ENCODE measurements at places on chromosomes 4 and X.
A peak's percentile ranks its signal among the peaks of the same experiment; 100 is the strongest.

GRCh38 chr4:2688281-2688680, 67.9 kb downstream of the TNIP2 start:
- DNase-seq, result no peak

- DNase-seq, result no peak
These were observed 1.5 kb downstream of the MSANTD1 start for GRCh38 chr4:3250438-3250955.

GRCh38 chrX:44431194-44431593, 87.7 kb upstream of the EFHC2 start:
- DNase-seq, result peak; percentile 42

DNA sequence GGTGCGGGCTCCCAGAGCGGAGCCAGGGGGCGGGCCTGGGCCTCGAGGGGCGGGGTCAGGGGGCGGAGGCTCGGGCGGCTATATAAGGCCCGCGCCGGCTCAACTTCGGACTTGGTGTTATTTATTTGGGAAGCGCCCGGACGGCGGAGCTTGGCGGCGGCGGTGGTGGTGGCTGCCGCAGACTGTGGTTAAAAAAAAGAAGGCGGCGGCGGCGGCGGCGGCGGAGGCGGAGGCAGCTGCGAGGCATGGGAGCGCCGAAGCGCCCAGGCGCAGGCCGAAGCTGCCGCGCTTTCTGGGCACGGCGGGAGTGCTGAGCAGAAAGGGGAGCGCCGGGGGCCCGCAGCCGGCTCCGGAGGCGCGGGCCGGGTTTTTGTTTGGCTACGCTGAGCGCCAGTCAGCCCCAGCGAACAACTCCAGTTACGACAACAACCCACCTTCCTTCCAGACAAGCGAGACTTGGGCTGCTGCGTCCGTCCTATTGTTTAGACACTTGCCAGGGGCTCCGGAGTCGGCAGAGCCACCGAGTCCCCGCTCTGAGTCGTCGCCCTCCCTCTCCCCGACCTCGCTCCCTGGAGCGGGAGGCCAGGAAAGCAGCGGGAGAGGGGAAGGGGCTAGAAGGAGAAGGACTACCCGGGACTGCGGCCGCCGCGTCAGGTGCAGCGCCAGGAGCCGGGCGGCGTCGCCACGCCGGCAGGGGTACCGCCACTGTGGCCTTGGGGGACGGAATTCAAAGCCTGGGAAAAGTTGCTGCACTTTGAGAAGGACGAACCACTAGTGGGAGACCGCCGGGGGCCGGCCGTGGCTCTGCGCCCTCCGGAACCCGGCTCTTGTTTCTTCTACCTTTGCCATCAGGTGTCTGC, at the start of gene SLIT2:
SLIT2 (plus strand) TSS at position 110 of the 860 bp plus-strand sequence. CDS start 1,911 bp downstream, outside the sequence.
- no peak for DNase-seq

DNA sequence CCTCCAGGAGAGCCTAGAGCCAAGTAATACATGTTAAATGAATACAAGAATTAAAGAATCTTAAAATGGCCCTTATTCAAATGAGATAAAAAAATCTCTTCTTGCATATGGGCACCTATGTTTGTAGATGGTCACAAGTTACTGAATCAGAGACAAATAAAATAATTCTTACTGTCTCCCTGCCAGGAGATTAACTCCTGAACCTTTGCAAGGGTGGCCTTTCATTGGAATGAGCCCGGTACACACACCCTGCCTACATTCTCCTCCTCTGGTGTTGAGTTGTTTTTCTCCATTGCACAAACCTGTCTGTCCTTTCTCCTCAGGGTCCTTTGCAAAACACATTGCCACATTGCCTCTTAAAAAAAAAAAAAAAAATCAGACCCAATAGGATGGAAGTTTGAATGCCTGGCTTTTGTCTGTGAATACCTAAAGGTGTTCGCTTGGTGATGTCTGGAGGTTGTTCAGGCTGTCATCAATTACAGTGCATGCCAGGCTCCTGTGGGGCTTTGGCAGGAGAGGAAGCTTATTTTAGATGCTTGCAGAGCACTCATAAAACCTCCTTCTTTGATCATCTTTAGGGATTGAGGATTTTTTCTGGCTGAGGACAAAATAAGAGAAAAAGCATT, 8.3 kb upstream of the TMEM154 start:
- no peak for DNase-seq

DNA sequence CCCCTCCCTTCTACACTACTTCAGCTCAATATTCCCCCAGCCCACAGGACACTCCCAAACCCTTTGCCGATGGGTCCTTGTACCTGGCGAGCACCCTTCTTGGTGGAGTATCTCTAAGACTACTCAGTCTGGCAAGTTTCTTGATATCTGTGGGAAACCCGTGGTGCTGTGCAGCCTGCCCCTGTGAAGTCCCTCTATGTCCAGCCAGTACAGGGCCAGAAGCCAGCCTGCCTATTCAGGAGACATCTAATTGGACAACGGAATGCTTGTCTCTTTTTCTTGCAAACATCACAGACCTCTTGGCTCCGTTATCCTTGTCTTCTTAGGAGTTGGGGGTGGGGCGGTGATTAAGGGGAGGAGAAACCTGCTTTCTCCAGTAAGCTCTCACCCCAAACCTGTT, 3.7 kb upstream of the IGFBP7 start:
- DNase-seq, result no peak

- no peak for DNase-seq
These were observed 9.0 kb upstream of the KLHL2 start for GRCh38 chr4:165198329-165198728.

GRCh38 chrX:126164689-126165400, 1.2 kb downstream of the DCAF12L2 start:
- DNase-seq, result no peak

DNA sequence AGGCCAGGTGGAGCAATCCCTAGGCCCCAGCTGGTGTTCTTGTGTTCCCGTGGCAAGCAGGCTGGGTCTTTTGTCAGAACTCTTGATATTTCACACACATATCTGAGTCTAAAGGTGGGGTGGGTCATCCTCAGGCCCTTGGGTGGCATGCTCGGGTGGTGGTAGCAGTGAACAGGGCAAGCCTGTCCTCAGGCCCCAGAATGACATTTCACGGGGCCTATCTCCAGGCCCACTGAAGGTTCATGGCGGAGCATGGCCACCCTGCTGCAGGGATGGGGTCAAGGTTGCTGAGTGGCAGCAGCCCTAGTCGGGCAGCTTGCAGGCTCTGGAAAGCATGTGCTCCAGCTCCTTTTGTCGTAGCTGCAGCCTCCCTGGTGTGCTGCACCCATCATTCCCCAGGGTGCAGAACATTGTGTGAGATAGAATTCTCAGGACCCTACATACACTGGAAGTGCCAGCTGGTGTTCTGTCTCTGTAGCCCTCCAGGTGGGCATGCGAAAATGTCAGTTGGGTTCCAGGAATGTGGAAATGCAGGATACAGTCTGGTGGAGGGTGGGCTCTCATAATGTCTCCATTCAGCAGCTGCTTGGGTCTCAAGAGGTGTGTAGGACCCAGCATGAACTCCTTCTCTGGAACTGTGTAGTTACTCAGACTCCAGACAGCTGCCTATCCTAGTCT, 1571.8 kb downstream of the STIM2 start:
- DNase-seq, result no peak

DNA sequence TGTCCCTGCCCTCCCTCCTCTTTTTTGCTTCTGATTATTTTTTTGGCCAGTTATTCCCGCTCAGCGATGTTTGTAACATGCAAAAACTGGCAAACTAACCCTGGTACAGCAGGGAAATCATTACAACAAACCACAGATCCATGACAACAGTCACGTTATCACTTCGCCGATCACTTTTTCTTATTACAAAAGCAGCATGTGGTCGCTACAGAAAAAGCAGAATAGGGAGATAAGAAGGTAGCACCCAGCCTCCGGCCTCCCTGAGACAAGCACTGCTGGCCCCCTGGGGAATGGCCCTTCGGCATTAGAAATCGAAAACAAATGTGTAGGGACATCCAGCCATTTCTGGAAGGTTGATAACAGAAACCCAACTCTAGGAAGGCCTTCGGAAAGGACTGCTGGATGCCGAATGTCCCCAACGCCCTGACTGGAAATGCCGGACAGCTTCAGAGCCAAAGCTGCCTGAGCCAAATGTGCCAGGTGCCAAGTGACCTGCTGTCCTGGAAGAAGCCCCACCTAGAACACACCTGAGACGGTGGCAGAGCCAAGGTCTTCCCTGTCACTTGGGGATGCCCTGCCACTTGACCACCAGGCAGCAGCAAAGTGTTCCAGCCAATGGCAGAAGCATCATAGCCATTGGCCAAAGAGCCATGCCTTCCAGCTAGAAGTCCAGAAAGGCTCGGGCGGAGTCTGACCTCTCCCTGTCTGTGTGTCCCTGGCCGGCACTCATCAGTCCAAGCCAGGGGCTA, 2.9 kb downstream of the IDH3G start:
- DNase-seq, result no peak

GRCh38 chr4:183095199-183095512, 3.9 kb upstream of the WWC2 start:
- no peak for DNase-seq

GRCh38 chr4:142886566-142886965, 40.5 kb upstream of the INPP4B start:
- no peak for DNase-seq

DNA sequence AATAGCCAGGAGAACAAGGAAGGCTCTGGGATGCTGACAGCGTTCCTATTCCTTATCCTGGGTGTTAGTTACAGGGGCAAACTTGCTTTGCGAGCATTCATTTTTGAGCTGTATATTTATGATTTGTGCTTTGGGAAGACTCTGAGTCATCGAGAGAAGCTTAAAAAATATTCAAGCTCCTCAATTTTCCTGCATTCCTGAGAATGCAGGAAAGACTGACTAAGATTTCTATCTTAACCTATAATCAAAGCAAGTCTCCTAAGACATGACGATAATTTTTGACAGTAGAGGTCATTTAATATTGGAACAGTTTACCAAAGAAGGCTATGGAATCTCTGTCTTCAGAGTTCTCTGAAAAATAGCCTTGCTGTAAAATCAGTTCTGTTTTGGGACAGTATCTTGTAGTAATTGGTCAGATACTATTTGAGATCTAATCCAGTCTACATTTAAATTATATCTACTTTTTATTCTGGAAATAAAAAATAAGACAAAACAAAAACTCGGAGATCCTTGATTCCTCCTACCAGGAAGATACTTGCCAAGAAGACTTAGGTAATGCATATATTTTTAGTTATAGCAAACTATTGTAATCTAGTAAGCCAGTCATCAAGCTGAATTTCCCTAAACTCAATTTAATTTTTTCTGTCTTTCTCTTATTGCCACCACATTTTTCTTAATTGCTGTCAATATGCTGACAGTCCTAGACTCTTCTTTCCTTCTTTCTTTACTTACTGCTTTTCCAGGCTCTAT, 31.7 kb downstream of the BBS12 start:
- DNase-seq, result no peak

DNA sequence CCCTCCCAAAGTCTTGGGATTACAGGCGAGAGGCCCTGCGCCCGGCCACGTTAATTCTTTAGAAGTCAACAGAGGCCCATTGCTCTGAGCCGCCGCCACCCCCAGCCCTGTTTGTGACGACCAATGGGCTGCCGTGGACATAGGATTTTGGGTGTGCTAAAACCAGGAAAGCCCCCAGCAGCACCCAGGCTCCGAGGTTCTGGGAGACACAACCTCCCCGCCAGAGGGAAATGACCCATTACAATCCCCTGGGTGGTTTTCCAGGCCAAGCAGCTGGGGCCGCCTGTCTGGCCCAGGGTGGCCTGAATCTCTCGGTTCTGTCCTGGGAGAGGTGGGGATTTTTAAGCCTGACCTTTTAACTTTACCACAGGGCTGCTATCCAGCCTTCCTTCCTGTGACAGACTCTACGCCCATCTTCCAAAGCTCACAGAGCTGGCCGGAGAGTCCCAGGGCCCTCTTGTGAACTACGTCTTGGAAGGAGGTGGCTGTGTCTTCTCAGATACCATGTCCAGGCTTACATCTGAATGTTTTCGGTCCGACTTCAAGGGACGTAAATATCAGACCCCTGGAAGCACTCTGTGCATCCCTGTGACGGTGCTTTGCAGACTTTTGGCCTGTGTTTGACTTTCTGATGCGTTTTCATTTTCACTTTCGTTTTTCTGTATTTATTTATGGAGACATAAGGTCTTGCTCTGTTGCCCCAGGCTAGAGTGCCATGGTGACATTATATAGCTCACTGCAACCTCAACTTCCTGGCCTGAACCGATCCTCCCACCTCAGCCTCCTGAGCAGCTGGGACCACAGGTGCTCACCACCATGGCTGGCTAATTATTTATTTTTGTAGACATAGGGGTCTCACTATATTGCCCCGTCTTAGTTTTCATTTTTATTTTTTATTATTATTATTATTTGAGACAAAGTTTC, 36.0 kb downstream of the P2RY8 start:
- DNase-seq, result no peak

DNA sequence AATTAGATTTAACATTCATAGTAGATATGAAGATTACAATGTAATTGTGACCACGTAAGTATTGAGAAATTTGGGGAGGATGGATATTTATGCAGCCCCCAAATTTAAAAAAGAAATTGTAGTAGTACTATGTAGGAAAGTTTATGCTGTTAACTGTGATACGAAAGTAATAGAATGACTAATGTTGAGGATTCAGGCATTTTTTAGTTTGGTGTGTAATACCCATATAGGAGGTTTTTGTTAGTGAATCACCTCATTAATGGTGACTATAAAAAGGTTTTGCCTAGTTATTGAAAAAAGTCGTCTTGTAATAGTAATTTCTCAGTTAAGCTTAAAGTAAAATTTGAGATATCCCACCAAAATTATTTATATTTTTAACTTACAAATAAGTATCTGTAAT, 67.2 kb downstream of the SMARCAD1 start:
- DNase-seq, result no peak

GRCh38 chr4:168496834-168497233, at the start of gene PALLD:
Gene PALLD, plus strand, starts transcription at chr4:168497052.
- DNase-seq, result no peak

GRCh38 chr4:101277671-101278070, 69.7 kb downstream of the PPP3CA start:
- no peak for DNase-seq

- DNase-seq, result no peak
These were observed 229.5 kb downstream of the GALNTL6 start for GRCh38 chr4:172042714-172043114.

GRCh38 chrX:66675541-66675940, 36.7 kb upstream of the EDA2R start:
- DNase-seq, result no peak

GRCh38 chr4:77893451-77893850, 30.8 kb downstream of the MRPL1 start:
- no peak for DNase-seq

DNA sequence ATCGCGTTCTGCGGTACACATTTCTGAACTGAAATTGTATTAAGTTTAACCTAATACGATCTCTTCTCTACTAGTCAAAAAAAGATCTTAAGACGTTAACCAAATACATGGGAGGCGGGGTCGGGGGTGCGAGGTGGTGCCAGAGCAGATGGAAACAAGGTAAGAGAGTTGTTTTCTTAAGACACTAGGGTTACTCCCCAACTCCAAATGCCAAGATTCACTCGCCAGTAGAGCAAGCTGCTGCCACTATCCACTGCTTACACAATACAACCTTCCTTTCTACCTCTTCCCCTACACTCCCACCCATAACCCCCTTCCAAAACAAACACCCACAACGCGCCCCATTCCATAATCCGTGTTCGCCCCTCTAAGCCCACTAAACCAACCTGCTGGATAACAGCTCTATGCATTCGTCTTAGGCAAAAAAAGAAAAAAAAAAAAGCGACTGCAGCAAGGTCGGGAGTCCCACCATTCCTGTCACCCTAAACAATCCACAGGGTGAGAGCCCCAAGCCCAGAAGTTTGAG, 1.3 kb downstream of the LCORL start:
- no peak for DNase-seq

GRCh38 chrX:116827063-116827462, 364.3 kb upstream of the CT83 start:
- DNase-seq, result no peak

Measured in kidney epithelial cell (primary cell).